ENCODE measurements at places on chromosomes 4 and X. TPM values are rescaled to one million over a fixed set of nuclear protein-coding genes. Genes with fewer than 3 reads are reported as not detected.

DNA sequence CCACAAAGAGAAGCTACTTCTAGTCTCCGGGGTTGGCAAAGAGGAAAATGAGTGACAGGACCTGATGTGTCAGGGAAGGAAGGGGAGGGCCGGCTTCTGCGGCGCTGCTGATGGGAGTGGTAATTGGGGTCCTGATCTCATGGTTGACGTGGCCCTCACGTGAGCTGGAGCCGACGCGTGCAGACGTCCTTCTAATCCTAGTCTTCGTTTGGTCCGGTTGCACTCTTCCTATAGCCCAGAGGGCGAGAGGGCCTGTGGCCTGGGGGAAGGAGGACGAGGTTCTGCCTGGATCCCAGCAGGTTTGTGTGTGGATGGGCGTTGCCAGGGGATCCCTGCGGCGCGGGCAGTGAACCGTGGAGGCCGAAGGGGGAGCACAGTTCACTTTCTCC is at the start of gene ARMCX1:
Gene ARMCX1, plus strand, starts transcription at position 186 of the 389 bp plus-strand sequence. CDS start 2,384 bp downstream, outside the sequence.
- DNase-seq, result peak; percentile 90

Gene IBSP
- total RNA-seq, result not detected

Gene MAGEB1
- total RNA-seq, result not detected

Gene FGA
- not detected for total RNA-seq

DNA sequence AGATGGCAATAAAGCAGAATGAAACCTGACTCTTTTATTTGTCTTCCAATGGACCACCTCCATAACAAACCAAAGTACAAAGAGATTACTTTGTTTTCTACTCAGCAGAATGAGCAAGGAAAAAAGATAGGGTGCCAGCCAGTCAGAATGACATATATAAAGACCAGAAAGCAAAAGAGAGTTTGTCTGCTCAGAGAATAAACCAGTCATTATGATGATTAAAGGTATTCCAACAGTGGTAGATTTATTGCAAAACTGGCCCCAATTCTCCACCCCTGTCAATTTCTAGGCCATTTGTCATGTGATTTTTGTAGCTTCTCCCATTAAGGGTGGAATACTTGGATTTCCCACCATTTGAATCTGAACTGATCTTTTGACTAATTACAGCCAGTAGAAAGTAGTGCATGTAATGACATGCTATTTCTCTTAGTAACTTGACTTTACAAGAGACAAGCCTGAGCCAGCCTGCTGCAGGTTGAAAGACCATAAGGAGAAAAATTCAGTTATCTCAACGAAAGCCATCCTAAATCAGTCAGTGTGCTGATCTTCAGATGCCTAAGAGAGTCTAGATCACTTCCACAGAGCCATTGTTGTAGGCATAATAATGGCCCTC is 203.1 kb downstream of the EPHA5 start:
- DNase-seq, result no peak

Gene ZDHHC15
- 3.6 TPM for total RNA-seq

GRCh38 chrX:40772290-40772689 is 36.9 kb upstream of the MED14 start:
- DNase-seq, result no peak

Gene RAB33A
- total RNA-seq, result not detected

Gene NPNT
- total RNA-seq, result not detected

DNA sequence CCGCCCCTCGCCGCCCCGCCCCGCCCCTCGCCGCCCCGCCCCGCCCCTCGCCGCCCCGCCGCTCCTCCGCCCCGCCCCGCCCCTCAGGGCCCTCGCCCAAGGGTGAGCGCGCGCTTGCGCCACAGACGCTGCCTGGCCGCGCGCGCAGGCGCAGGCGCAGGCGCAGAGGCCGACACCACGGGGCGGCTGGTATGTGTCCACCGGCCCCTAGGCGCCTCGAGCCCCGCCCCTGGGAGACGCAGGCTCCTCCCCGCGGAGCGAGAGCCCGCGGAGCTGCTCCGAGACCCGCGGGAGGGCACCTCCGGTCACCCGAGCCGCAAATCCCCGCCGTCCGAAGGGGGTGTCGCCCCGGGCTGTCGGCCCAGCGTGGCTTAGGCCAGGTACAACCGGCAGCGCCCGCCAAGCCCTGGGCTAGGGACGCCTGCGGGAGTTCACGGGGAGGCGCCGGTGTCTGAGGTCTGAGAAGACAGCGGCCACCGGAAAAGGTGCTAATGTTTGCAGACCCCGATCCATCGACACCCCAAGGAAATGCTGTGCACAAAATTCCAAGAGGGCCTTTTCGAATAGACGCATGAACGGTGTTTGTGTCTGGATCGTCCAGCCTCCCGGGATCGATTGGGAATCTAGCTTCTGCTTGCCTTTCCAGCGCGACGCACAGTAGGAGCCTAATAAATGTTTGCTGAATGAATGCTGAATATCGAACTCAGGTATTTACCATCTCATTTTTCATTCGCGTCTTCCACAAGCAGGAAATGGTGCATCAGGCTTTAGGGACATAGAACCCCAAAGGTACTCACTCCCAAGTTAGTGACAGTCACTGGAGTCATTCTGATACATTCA is 473 bp upstream of the CCNQ start:
- peak; percentile 80 for DNase-seq

DNA sequence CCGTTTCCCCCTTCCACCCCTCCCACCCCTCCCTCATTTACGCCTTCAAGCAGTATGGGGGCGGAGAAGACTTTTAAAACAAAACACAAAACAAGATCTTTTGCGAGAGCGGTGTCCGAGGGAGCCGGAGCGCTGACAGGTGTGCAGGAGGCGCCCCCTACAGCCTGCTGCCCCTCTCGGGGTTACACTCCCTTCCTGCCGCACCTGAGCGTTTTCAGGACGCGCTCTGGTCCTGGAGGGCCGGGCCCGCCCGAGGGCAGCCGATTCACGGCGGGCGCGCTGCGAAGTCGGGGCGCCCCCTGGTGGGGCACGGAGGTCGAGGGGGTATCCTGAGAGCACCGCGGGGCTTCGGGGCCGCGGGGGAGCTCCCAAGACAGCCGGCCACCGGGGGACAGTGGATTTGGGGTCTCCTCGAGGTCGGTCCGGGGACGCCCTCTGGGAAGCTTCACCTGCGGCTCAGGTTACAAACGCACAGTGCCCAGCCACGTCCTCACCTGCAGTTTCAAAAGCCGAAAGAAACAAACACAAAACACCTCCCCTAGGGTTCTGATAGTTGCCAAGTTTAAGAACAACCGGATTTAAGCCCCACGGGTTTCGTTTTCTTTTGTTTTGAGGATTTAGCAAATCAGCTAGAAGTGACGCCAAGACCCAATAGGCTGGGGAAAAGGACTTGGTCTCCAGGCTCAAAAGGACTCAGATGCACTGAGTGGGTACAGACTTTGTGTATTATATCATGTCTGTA is 8.0 kb upstream of the NEUROG2 start:
- no peak for DNase-seq

Gene C4orf51
- total RNA-seq, result not detected

- DNase-seq, result no peak
These were observed 857.2 kb upstream of the INTU start for GRCh38 chr4:126775485-126776106.

- DNase-seq, result peak; percentile 2
These were observed 876 bp downstream of the HPRT1 start for GRCh38 chrX:134460862-134461220.

DNA sequence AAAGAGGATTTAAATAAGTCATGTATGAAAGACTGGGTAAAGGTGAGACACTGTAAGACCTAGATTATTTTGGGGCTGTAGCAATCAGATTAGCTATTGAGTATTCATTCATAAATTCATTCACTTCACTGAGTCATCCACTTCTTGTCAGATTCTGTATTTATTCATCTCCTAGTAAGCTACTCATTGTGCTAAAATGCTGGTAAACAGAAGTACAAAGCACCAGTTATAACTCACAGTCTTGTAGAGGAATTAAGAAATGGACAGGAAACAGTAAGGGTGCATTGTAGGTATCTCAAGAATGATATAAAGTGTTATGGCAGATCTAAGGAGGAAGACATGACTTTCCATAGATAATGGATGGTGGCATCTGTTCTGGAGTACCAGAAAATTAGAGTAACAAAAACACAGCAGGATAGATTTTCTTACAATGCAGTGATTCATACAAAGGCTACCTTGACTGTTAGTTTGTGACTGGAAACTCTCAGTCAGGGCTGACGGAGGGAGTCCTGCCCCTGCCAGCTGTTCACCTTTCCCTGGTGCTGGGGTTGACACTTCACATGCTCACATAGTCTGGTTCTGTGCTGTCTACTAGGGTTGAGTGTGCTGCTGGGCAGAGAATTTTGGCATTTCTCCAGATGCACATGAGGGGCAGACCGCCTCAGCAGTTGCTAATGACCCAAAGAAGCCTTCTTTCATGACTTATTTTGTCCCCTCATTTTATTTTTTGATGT is 26.5 kb upstream of the HAND2 start:
- DNase-seq, result peak; percentile 1

Gene GPR101
- total RNA-seq, result not detected

- no peak for DNase-seq
These were observed 380.7 kb downstream of the ADGRL3 start for GRCh38 chr4:61580721-61581377.

GRCh38 chr4:40388239-40388638 is 53.1 kb downstream of the CHRNA9 start:
- no peak for DNase-seq

- no peak for DNase-seq
These were observed 280.5 kb downstream of the FBXW7 start for GRCh38 chr4:152255437-152255836.

DNA sequence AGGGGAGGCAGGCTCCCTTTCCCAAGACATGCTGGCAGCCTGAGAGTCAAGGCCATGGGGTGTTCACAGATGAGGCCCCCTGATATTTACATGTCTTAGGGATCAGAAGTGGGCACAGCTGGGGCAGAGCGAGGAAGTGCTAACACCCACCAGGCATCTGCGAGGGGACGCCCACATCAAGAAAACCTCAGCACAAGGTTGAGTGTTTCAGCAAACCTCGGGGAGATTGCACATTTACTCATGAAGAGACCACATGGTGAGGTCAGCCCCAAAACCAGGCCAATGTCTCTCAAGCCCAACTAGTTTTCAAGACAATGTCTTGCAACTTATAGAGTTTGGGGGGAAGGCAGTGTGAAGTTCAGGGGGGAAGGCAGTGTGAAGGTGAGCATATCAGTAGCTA is 55.2 kb downstream of the CLNK start:
- DNase-seq, result no peak

Gene ZAR1
- total RNA-seq, result not detected

DNA sequence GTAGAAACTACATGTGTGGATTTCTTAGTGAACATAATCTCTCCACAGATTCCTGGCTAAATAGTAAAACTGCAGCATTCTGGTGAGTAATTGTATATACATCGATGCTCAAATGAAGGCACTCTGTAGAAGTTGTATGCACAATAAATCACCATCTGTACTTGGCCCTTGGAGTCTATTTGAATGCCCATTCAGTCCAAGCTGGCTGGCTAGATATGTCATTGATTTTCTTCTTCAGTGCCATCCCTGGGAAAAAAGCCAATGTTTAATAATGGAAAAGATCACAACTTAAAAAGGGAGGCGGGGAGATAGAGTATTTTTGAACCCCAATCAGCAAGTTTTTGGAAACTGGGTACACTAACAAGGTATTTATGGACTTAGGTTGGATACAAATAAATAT is 381.0 kb upstream of the TEX13C start:
- DNase-seq, result no peak

DNA sequence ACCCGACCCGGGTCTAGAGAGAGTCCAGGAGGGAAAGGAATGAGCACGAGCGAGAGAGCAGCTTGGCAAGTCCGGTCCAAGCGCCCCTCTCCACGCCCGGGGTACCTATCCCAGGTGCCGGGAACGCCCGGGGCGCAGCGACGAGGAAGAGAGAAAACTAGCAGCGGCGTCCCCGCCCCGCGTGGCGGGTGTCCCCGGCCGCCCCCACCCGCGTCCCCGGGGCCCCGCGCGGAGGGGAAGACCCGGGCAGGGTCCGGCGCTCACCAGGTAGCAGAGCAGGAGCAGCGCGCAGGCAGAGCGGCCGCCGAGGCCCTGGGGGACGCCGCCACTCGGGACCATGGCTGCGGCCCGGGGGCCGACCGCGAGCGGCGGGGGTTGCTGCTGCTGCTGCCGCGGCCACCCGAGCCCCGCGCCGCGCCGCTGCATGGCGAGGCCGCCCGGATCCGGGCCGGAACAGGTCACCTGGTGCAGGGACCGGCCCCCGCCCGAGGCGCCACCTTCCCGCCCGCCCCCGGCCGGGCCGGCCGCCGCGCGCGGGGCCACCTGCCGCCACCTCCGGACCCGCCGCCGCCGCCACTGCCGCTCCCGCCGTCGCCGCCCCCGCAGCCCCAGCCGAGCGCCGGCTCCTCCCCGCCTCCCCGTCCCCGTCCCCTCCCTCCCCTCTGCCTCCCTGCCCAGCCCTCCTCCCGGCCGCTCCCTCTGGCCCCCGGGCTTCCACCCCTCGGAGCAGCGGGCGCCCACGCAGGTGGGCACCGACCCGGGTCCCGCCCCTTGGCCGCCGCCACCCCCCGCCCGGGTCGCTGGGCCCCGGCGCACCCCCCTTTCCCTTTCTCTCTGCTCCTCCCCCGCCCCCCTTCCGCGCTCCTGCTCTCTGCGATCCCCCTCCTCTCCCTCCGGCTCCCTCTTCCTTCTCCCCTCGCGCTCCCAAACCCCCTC is at the start of gene SEL1L3:
Gene SEL1L3, minus strand, starts transcription at position 578 of the 936 bp plus-strand sequence. Its CDS starts 152 bp downstream, at position 426.
- DNase-seq, result no peak

Gene MAMLD1
- total RNA-seq, result 4.8 TPM

DNA sequence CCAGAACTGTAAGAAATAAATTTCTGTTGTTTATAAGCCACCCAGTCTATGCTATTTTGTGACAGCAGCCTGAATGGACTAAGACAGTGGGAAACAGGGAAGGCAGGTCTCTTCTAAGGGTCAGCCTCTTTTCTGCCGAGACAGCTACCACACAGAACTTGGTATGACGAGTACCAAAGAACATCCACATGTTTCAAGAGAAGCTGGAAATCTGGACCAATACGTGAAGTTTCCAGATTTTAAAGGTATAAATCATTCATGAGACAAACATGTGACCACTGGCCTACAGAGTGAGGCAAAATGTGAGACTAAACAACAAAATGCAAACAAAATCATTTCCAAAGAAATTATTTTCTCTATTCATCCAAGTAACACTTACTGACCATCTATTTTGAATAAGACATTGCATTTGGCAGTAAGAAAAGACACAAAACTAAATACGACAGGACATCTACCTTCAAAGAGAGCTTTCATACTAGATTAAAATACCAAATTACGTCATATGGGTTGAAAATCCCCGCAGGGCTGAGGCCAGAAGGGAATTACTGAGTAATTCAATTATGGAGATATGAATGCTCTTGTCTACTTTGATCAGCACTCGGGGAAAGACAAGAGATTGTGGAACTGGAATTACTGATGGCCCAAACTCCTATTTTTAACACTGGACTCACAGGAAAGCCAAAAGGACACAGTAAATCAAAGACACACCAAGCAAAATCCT is 7.2 kb downstream of the SCARB2 start:
- no peak for DNase-seq

DNA sequence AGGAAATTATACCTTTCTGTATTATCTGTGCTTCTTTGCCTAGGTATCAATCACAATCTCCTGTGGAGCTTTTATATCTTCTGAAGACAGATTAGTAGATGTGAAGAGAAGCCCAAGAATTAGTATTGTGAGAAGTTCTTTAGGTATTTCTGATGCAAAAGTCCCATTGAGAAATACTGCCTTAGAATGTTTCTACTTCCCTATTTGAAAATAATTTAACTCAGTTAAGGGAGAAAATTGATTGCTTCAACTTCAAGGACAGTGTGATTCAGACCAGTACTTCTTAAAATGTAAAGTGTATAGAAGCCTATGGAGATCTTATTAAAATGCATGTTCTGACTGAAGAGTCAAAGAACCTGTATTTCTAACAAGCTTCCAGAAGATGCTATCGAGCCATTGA is 9.0 kb downstream of the EIF1AX start:
- DNase-seq, result no peak

Gene TLR6
- 2.9 TPM for total RNA-seq
